ENCODE measurements at places on chromosomes 4 and X.

DNA sequence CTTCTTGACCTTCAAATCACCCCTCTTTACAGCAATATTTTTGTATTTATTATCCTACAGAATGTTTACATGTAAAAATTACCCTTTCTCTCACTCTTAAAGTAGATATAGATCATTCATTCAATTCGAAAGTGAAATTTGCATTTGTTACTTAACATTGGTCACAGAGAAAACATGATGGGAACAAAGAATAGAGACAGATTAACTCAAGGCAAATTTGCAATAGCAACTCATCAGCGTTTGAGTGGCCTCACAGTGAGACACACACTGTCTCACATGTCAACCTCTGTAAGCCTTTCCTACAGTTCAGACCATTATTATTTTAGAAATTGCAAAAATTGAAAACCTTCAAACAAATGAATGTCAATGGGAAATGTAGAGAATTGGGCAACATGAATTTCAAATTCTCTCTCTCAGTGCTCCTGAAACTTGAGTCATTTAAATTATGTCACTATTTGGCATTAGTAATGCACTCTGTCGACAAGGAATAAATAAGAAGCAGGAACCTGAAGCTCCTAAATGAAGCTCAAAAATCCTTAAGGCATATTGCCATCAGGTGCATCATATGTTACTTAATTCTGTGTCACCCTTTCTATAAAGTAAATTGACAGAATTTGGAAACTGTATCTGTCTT lies 148.3 kb upstream of the ANXA10 start:
- no peak for DNase-seq

DNA sequence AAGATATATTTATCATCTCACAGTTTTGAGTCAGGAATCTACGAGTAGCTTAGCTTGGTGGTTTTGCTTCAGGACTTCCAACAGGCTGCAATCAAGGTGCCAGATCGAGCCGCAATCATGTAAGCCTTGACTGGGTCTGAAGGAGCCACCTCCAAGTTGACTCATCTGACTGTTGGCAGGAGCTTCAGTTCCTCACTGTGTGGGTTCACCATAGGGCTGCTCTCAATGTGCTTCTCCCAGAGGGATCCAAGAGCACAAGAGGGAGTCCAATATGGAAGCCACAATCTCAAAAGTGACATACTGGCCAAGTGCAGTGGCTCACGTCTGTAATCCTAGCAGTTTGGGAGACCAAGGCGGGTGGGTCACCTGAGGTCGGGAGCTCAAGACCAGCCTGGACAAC lies 26.5 kb downstream of the DCHS2 start:
- no peak for DNase-seq

- no peak for DNase-seq
Observed at GRCh38 chr4:134777606-134778005, 576.0 kb upstream of the PABPC4L start.

GRCh38 chr4:27005905-27006590 lies 145.4 kb downstream of the STIM2 start:
- DNase-seq: no peak

DNA sequence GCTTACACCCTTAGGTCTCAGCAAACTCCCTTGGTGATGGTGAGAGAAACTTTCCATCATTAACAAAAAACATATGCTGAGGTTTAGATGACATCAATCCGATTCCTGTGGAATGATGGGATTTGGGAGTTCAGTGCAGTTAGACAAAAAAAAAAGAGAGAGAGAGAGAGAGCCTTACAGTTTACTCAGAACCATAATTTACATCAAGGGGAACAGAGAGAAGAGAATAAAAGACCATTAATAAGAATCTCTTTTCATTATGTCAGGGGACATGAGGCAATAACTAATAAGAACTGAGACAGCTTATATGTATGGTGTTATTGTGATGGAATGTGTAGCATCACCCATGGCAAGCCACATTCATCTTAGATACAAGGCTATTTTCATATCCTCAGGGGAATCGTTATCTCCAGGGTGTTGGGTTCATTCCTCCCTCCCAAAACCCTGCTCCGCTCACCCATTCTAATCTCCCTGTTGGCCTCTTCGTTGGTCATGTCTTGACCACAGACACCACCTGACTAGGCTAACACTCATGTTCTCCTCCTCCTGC lies 175.7 kb upstream of the MXRA5 start:
- no peak for DNase-seq

- no peak for DNase-seq
Observed at GRCh38 chr4:132646186-132646585, 502.9 kb upstream of the PCDH10 start.

GRCh38 chr4:137934911-137935310 lies 307.2 kb downstream of the SLC7A11 start:
- DNase-seq: no peak

GRCh38 chr4:16442296-16442695 lies 216.0 kb upstream of the TAPT1 start:
- no peak for DNase-seq

GRCh38 chrX:65608026-65608425 lies 59.4 kb upstream of the MSN start:
- DNase-seq: no peak

DNA sequence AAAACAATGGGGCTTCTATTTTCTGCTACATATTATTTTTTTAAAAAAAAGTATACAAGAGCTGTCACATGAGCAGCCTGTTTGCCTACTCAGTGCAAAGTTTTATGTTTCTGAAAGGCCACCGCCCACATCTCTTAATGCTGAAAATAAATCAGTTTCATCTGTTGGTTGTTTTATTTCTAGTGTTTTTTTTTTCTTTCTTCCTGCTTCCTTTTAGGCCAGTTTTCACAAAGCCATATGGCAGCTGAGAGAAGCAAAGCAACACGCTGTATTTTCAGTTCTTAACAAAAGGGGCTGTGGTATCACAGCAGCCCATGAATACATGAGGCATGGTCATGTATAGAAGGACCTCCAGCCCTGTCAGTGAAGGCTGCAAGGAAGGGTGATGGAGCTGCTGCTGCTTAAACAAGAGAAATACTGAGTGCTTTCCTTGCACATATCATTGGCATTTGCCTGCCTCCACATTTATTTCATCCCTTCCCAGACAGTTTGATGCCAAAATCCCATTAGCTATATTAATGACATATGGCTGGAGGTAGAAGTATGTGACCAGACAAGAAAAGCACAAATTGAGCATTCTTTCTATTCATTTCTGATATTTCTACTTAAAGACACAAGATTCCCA lies 172.5 kb downstream of the PCDH18 start:
- DNase-seq: no peak

- no peak for DNase-seq
Observed at GRCh38 chr4:13678186-13678924, 50.8 kb upstream of the BOD1L1 start.

GRCh38 chrX:16914058-16914457 lies 32.4 kb upstream of the REPS2 start:
- DNase-seq: no peak

DNA sequence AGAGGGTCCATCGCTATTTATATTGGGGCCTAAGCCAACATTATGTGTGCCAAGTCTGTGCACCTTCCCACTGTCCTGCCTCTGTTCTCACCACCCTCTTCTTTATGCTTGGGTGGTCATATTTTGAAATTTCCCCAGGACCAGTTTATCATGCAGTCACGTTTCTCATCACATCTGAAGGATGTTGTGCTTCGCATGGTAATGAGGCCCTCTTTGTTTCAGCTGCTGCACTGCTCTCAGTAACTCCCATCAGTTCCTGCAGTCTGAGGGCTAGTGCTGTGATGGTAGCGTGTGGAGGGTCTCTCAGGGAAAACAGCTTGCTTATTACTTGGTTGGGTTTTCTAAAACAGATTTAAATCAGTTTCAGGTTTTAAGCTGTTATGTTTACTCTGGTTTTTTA lies 288.0 kb downstream of the AFF2 start:
- no peak for DNase-seq

DNA sequence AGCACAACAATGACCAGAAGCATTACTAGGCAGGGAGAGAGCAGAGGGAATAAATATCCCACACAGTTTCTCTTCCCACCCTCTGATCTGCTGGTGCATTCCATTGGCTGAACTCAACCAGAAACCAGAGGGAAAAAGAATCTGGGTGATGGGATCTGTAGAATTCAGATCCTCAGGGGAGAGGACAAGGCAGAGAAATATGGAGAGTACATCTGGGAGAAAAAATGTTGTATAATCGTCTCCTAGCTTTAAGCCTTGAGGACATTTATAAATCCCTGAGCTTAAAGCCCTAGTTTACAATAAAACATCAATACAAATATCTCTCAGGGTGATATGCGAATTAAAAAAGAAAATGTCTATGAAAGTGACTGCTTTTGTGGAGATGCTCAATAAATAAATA lies 368.1 kb upstream of the MAD2L1 start:
- DNase-seq: no peak

DNA sequence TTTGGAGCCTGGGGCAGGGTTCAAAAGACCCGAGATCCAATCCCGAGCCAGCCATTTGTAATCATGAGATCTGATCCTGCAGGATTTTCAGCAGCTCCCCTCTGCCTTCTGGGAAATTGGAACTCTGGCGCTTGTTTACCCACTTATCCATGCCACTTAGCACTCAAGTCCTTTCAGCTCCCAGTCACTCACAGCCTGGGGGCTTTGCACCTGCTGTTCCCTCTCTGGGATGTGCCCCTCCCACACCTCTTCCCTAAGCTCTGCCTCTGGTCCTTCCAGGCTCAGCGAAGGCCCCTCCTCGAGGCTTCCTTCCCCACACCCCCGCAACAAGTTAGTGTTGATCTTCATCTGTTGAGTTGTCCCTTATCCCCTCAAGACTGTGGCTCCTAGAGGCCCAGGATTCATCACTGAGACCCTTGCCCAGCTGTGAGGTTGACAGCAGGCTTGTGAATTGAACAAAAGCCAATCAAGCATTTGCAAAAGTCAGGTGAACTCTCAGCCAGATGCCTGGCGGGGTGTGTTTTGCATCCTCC lies 99.1 kb upstream of the AFAP1 start:
- DNase-seq: peak; percentile 13

DNA sequence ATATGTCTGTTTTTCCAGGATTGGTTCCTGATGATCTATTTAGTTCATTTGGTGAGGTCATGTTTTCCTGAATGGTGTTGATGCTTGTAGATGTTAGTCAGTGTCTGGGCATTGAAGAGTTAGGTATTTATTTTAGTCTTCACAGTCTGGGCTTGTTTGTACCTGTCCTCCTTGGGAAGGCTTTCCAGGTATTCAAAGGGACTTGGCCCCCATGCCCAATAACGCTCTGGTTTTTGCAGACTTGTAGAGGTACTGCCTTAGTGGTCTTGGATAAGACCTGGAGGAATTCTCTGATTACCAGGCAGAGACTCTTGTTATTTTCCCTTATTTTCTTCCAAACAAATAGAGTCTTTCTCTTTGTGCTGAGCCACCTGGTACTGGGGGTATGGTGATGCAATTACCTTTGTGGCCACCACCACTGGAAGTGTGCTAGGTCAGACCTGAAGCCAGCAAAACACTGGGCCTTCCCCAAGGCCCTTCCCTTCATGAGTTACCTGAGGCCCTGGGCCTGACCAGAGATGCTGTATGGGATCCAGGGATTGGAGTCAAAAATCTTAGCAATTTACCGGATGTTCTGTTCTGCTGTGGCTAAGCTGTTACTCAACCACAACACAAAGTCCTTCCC lies 63.3 kb upstream of the RXFP1 start:
- no peak for DNase-seq

GRCh38 chr4:112312610-112313239 lies 15.6 kb downstream of the ALPK1 start:
- no peak for DNase-seq

DNA sequence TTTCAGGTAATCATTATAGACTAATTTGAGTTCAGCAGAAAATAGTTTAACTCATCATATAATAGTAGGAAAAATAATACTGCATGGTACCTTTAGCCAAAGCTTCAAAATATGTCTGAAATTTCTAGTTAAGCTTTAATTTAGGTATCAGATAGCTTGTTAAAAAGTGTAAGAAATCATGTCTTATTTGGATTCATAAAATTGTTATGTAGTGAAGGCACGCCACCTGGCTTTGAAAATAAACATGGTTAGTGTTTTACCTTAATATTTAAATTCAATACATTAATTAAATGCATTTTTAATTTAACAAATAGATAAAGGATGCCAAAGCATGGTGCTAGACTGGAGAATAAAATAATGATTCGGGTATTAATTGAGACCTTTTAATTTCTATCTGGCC lies 211.4 kb downstream of the FSTL5 start:
- DNase-seq: no peak

DNA sequence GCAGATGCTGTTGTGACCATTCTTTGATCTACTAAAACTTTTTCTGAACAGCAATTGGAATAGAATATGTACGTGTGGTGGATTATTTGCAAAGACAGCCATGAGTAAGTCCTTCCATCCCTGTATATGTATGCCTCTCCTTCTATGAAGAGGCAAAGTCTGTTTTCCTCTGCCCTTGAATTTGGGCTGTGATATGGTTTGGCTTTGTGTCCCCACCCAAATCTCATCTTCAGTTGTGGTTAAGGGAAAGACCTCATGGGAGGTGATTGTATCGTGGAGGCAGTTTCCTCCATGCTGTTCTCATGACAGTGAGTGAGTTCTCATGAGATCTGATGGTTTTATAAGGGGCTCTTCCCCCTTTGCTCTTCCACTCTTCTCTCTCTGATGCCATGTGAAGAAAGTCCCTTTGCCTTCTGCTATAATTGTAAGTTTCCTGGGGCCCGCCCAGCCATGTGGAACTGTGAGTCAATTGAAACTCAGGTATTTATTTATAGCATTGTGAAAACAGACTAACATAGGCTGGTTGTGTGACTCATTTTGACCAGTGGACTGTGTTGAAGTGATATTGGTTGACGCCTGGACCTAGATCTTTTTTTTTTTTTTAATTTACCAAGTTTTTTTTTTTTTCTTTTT lies 108.3 kb upstream of the CAMK2D start:
- no peak for DNase-seq

- no peak for DNase-seq
Observed at GRCh38 chr4:26406346-26406975, 83.8 kb downstream of the CCKAR start.

GRCh38 chr4:4333265-4333706 lies 43.2 kb downstream of the ZBTB49 start:
- no peak for DNase-seq

DNA sequence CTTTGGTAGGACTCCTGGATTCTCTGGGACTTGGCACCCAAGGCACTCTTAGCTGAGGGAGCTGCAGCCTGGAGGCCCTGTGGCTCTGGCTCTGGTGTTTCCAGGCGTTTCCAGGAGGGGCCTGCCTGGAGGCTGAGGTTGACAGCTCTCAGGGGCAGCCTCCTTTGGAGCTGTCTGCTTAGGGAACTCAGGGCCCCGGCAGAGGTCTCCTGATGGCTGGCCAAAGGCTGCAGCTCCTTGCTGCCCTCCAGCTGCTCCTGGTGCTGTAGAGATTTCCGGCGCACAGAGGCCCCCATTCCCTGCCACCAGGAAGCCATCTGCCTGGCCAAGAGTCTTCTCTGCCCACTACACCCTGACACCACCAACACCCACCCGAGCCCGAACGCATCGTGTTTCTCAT lies 25.3 kb upstream of the ARHGEF38 start:
- no peak for DNase-seq

- DNase-seq: no peak
Observed at GRCh38 chr4:185711726-185712125, 100.3 kb downstream of the SORBS2 start.
